ENCODE measurements at places on chromosomes 7 and 10.

- DNase-seq = no peak
These were observed 47.1 kb downstream of the SYPL1 start for GRCh38 chr7:106064771-106065574.

GRCh38 chr7:5629941-5630340 is 151.5 kb downstream of the RNF216 start:
- no peak for DNase-seq

DNA sequence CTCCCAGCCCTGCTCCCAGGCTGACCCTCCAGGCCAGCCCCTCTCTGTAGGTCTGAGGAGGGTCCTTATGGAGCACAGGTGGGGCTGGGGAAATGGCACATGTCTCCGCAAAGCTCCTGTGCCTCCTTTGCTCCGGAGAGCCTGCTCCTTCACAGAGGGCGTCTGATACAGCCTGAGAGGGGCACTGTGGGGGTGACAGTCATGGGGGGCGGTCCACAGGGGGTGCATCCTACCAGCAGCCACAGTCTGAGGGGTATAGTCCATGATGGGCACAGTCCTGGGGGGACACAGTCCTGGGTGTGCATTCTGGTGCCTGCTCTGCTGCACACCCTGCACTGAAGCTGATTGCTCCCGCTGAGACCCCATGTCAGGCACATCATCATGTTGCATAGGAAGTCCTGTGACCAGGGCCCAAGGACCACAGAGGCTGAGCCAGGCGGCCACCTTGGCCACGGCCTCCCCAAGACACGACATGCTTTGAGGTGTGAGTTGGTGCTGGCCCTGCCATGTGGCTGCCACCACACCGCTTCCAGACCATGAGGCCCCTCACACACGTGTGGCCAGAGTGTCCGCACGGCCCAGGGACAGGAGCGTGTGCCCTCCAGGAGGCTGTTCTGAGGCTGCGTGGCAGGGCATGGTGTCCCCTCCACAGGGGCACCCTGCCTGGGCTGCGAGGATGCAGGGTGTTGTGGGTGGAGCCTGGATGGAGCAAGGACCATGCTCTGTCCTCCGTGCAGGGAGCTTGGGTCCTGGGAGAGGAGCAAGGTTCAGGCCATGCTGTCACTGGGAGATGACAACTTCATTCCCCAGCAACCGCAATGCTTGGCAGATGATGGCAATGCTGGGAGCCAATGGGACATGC is 59.2 kb downstream of the PWWP2B start:
- DNase-seq = no peak

DNA sequence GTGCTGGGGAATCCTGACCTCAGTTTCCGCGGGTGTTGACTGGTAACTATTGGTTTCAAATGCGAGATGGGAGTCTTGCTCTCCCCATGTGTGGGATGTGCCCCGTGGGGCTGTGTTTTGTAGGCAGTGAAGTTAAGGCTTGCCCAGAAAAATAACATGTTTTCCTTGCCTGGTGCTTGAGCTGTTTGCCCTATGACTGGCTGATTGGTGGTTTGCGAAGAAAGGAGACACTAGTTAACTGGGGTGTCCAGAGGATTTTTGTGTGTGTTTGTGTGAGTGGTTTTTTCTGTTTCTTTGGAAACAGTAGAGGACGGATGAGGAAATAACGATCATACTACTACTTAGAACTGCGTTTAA is 61.9 kb downstream of the CREB5 start:
- no peak for DNase-seq

DNA sequence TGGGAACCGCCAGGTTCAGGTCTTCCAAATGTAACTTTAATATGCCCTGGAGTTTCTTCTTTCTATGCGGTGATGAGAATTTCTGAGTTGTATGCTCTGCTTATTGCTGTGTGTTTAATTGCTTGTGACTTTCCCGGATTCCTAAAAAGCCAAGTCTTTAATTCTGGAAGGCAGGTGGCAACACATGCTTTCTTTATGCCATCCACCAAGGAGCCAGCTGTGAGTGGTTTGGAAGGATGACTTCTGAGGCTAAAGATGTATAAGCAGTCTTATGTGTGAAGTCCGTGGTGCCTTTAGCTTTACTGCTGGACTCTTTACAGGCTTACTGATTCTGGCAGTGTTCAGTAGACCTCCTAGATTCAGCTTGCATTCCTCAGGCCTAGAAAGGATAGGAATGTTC is 3.1 kb downstream of the SDK1 start:
- DNase-seq = no peak

DNA sequence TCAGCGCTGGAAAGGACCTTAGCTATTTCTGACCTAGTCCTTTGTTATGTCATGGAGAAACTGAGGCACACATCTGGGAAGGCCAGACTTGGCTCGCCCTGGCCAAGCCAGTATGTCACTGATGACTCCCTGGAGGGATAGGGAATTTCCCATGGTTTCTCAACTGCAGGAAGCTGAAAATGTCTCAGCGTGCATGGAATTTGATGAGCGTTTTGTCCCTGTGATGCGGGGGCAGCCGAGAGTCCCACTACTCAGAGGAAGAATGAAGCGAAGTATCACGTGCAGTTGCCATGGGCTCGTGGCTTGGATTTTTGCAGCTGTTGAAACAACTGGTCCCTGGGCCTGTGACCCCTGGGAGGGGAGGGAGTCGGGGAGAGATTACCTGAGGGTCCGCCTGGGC is 44.8 kb downstream of the CLIP2 start:
- DNase-seq = no peak

- DNase-seq = no peak
These were observed 4.7 kb upstream of the TEX36 start for GRCh38 chr10:125687507-125688185.

DNA sequence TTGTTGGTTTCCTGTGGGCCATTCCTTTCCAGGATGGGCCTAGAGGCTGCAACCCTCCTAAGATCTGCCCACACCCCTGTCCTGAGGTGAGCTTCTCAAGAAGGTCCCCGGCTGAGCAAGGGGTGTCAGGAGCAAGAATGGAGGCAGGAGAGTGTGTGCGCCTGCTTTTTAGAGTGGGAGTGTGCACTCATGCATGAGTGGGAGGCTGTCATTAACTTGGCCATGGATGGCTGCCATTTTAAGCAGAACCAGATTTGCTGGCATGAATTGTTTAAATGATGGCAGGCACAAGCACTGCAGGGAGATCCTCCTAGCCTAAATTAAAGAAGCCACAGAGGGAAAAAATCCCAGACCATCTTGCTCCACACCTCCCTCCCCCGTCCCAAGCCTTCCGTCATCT is 2.9 kb upstream of the SGPL1 start:
- no peak for DNase-seq

DNA sequence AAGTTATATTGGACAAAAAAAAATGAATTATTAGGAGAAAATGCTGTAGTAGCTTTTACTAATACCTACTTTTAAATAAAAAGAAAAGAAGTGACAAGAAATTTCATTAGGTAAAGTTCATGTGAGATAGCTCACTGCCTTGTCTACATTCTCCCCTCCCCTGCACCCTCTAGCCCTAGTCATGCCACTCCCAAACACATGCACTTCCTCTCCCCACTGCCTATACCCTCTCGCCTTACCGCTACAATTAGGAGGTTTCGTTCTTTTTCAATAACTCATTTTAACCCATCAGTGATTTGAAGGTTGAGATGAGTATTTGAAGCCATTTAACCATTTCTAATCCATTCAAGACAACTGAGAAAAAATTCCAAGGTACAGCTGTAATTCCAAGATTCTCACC is 75.3 kb downstream of the HIBADH start:
- DNase-seq = no peak

- DNase-seq = no peak
These were observed 189.6 kb upstream of the NRP1 start for GRCh38 chr10:33524041-33524440.

GRCh38 chr7:79897166-79897565 is 237.5 kb upstream of the GNAI1 start:
- no peak for DNase-seq

DNA sequence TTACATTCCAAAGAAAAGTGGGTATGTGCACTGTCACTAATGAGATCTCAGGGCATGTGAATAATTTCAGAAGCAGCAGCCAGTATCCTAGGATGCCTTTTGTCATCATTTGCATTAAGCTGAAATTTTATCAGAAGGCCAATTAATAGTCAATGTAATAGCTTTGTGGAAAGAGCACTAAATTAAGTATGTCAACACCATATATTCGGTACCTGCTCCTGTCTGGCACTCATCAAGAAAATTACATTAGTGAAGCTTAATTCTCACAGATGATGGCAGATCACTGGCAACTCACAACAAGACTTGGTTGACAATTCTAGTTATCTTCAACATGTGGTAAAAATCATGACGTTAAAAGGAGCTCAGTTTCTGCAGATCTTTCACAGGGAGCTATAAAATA is 271.4 kb downstream of the PARD3 start:
- no peak for DNase-seq

GRCh38 chr7:27192546-27193334 is 7.2 kb downstream of the HOXA13 start:
- no peak for DNase-seq

DNA sequence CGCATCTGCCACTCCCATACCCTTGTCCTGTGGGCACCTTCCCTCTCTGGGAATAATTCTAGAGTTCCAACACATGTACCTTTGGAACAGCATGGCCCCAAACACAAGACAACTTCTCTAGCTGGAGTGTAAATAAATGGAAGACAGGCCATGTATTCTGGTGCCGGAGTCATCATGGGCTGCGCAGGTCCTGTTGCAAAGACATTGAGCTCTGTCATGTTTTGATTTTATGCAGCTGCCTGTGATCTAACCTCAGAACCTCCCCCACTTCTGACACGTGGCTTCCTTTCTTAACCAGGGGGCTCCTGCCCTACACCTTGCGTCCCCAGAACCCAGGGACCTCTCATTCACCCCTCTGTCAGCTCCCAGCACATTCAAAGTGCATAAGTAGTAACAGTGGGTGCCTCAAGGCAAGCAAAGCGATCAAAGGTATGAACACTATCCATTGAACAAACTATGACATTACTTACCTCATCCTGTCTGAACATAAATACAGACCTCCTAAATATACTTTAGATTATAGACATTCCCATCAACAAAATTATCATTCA is 219.9 kb downstream of the FGFR2 start:
- no peak for DNase-seq

GRCh38 chr7:73648593-73649332 is 18.9 kb upstream of the VPS37D start:
- no peak for DNase-seq

DNA sequence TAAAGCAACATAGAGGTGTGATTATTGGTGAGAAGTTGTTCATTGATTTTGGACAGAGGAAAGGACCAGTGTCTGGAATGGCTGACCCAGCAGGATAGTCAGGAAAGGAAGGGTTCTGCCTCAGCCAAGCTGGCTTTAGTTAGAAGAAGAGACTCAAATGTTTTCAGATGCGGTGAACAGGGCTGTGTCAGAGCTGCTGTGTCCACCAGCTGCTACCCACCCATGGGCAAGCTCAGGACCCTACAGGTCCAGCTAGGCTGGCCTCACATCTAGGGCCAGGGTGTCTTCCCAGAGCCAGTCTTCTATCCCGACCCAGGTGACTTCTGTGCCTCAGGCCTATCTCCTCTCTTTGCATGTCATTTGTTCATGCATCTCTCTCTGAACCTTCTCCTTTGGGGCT is 37.3 kb upstream of the CXCL12 start:
- DNase-seq = no peak
